SJSA1 (cell line): ENCODE measurements at places on chromosomes 3 and 15. TPM values are rescaled to one million over a fixed set of nuclear protein-coding genes. Genes with fewer than 3 reads are reported as not detected.

- no peak for DNase-seq
Measured at GRCh38 chr3:12791430-12791829, 5.0 kb upstream of the CAND2 start.

GRCh38 chr15:61840090-61840489 is 220.2 kb downstream of the VPS13C start:
- no peak for DNase-seq

- no peak for DNase-seq
Measured at GRCh38 chr15:78083186-78083585, 5.7 kb upstream of the TBC1D2B start.

Gene PATL2
- total RNA-seq = 0.19 and 0.29 TPM in 2 replicates

Gene PCNP
- 65.0 and 87.8 TPM in 2 replicates for total RNA-seq

Gene ELP6
- total RNA-seq = 28.7 and 39.1 TPM in 2 replicates
